ENCODE measurements at places on chromosomes 3 and 15.
A peak's percentile ranks its signal among the peaks of the same experiment; 100 is the strongest.

GRCh38 chr15:78264304-78265136 is at the start of gene DNAJA4:
DNAJA4 (plus strand) TSS chr15:78264562; CDS start chr15:78264764, 202 bp downstream.
- DNase-seq: peak; percentile 62

DNA sequence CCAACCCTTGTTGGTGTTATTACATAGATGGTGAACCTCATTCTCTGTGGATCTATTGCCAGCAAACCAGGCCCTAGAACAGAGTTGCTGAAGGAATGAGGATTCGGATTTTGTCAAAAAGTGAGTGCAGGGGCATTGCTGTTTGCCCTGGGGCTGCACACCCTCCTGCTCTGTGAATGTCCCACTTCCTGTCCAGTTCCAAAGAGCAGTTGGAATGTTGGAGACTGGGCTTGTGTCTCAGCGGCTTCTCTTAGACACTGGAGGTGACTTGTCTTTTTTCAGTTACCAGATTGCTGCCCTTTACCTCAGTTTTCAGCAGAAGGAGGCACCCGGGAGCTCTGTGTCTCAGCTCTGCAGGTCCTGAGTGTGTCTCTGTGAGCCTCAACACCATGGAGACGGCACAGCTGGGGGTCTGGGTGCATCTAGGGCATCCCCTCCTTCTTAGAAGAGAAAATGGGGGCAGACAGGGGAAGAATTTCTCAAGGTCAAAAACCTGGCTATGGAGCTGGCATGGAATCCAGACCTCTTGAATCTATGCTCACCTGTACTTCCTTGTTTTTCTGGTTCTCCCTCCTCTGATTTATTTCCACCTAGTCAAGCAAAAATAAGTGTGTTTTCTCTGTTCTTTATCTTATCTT is 46.3 kb downstream of the LIMD1 start:
- no peak for DNase-seq

DNA sequence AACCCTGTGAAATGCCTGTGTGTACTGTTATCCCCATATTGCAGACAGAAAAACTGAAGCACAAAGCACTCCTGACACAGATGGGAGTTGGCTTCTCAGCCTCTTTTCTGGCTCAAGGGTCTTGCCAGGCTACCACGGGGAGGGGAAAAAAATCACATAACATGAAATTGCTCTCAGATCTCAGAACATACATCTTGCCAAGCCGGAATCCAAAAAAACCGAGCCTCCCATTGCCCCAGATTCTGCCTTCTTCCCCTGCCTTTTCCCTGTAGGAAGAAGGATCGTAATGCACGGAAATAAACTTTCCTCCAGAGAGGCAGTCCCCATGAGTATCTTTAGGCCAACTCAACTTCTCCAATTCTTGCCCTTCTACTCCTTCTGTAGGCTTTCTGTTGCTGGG is 16.6 kb upstream of the MRPS22 start:
- DNase-seq: no peak

DNA sequence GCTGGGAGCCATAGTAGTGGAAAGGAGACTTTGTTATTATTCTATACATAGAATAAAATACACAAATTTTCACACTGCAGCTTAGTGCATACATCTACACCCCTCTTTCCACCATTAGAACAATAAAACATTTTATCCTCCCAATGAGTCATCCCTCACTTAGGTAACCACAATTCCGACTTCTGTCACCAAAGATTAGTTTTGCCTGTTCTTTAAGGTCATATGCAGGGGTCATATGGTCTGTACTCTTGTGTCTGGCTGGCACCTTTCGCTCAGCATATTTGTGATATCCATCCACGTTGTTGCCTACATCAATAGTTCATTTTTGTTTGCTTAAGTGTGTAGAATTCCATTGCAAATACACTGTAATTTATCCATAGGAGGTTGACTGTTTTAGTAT is 399.4 kb downstream of the SHQ1 start:
- DNase-seq: no peak

DNA sequence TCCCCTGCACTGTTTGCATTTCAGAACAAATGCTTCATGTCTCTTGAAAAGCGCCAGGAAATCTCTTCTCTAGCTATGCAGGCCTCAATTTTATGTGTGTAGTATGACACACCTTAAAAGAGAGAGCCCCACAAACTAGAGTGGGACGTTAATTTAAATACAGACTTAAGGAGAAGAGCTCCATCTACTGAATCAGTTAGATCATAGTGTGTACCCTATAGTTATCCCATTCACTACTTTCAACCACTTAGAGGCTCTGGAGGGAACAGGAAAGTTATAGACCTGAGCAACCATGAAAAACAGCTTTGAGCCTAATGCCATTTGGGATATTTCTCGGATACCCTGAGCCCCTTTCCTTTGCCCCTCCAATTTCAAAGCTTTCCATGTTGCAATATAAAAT is 153.7 kb downstream of the TIGIT start:
- no peak for DNase-seq

DNA sequence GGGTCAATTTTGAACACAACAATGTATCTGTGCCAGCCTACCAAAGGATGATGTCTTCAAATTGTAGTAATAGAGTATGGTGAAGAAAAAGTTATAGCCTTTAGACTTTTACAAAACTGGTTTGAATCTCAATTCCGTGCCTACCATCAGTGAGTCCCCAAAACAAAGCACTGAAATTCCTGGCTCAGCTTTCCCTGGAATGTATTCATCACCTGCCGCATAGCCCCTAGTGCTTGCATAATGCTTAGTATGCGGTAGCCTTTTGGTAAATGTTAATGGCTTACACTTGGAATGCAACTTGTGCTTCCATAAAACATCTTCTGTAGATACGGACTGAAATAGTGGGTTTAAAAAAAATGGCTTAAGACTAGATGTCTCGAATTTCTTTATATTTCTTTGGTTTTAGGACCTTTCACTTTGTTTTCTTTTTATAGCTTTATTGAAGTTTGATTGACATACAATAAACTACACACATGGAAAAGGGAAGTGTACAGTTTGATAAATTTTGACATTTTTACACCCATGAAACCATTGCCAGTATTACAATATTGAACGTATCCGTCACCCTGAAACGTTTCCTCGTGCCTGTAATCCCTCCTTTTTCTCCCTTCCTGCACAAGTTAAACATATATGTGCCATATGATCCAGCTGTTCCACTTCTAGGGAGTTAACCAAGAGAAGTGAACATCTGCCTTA is 12.1 kb downstream of the SACM1L start:
- no peak for DNase-seq
